Glomerular endothelial cell (primary cell): ENCODE measurements at places on chromosomes 12 and 14.

- no peak for DNase-seq
These were observed 251.1 kb downstream of the MED13L start for GRCh38 chr12:116026346-116026745.

GRCh38 chr12:124804011-124804621 lies 59.5 kb downstream of the SCARB1 start:
- no peak for DNase-seq

- DNase-seq, result no peak
These were observed 794 bp downstream of the HOXC13 start for GRCh38 chr12:53939141-53940108.

DNA sequence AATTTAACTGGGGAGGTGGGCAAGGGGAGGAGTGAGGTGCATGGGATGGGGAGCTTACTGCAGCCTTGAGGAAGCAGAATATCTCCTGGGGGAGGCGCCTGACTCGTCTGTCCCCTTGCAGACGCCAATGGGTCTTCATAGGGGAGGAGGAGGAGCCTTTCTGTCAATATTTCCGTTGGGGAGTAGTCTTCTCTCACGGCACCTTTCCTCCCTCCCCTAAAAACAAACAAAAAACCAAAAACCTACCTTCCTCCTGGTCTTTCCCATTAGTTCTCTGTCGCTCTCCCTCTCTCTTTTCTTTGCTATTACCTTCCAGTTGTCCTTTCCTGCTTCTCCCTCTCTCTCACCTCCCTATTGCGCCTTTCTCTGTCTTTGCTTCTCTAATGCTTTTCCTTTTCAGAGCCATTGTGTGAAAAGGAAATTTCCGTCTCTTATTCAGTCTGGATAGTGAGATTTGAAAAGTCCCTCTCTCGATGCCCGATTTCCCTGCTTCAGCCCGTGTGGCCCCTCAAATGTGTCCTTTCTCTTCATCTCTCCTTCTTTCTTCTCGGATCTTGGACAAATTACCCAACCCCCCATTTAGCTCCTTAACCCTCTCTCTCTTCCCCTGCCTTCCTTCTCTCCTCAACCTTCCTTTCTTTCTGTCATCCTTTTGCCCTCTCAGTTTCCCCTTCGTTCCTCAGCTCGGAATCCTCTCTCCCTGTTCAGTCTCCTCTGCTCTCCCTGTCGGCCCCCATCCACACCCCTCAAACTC lies 5.9 kb downstream of the GPR84 start:
- no peak for DNase-seq

DNA sequence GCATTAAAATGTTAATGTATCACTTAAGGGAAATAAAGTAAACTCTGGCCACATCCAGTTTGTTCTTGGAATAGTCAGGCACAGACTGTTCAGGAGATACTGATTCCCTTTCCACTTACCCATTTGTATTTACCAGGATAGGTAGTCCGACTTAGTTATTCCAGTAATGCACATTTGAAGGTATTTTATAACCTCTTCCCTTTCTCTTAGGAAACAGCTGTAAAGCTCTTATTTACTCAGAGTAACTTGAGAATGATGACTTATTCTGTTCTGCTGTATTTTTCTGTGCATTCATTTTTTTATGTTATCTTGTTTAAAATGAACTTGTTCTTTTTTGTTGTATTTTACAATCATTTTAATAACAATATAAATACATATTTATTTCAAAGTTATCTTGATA lies 78.0 kb downstream of the METTL25 start:
- no peak for DNase-seq

- no peak for DNase-seq
These were observed 874 bp upstream of the YARS2 start for GRCh38 chr12:32756476-32757066.
